ENCODE measurements at places on chromosomes 16 and 17. TPM values are rescaled to one million over a fixed set of nuclear protein-coding genes. Genes with fewer than 3 reads are reported as not detected.

Gene CEP295NL
- 2.0 TPM for total RNA-seq

Gene NHLRC4
- total RNA-seq: 0.82 TPM

Gene CMTM2
- total RNA-seq: 0.46 TPM

Gene BCL6B
- total RNA-seq: 9.2 TPM

GRCh38 chr17:15290605-15291004, 25.5 kb upstream of the PMP22 start:
- no peak for DNase-seq

DNA sequence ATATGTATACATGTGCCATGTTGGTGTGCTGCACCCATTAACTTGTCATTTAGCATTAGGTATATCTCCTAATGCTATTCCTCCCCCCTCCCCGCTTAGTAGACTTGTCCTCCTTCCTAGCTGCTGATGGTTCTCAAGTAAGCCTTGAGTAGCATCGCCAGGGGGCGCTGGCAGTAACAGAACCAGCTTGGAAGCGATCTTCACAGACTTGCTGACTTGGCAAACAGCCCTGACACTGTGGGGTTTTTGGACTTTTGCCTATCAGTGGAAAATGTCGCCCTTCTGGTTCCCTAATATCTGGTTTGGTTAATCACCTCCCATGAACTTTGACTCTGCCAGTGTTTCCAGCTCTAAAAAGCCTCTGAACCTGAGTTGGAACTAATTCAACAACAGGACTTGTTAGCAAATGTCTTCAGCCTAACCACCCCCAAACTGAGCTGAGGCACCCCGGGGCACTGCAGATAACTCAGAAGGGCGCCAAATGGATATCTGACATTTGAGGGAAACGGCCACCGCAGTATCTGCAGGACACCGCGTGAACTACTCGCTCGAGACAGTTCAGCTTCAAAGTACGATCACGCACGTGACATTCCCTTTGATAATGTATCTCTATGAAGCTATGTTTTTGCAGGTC, 15.4 kb upstream of the SPATA32 start:
- DNase-seq: peak; percentile 99

DNA sequence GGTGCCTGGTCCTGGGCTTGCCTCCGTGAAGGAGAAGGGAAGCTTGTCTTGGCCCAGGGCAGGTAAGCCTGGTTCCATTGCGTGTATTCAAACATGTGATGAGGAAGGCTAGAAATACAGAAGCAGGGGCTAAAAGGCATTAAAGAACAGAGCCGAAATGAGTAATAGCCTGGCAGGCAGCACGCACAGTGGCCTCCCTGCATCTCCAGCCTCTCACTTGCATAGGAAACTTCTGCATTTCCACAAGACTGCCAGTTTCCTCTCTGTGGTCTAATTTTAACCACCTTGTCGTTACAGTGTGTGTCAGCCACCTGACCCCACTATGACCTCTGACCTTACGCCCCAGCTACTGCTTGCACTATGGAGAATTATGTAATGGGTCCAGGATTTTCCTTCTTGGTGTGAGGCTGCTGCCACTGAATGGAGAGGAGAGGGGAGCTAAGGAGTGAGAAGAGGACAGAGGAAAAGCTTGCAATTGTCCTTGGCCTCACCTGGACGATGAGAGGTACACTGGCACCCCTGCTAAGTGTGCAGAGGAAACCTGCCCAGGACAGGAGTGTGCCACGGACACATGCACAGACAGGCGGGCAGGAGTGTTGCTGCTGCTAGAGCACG, 32.8 kb downstream of the HIC1 start:
- DNase-seq: no peak

- no peak for DNase-seq
Measured at GRCh38 chr16:70726892-70727361, 41.1 kb upstream of the MTSS2 start.

- DNase-seq: no peak
Measured at GRCh38 chr16:56682703-56683397, 580 bp downstream of the MT1X start.

DNA sequence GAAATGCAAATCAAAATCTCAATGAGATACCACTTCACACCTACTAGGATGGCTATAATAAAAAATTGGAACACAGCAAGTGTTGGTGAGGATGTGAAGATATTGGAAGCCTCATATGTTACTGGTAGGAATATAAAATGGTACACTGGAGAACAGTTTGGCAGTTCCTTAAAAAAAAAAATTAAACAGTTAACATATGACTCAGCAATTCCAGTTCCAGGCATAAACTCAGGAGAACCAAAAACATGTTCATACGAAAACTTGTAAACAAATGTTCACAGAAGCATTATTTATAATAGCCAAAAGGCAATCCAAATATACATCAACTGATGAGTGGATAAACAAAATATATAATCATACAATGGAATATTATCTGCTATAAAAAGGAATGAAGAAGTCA, 28.2 kb downstream of the ZNF652 start:
- no peak for DNase-seq

- no peak for DNase-seq
Measured at GRCh38 chr16:72815348-72816318, 232.3 kb downstream of the ZFHX3 start.

All from mucosa of descending colon (tissue), 3 donors.